ENCODE measurements at places on chromosomes 4 and X. TPM values are rescaled to one million over a fixed set of nuclear protein-coding genes. Genes with fewer than 3 reads are reported as not detected.

Gene FATE1
- total RNA-seq: not detected

Gene CCDC160
- total RNA-seq: 2.4 TPM

Gene TMEM175
- 3.0 TPM for total RNA-seq

Gene PPEF1
- 0.34 TPM for total RNA-seq

Gene GNRHR
- total RNA-seq: not detected

Gene KLHL5
- total RNA-seq: 23.6 TPM

Gene SMARCAD1
- 59.4 TPM for total RNA-seq

Gene GPC4
- total RNA-seq: 225 TPM

Gene MAGEB17
- not detected for total RNA-seq

Gene AFF2
- 7.3 TPM for total RNA-seq

Gene GALNTL6
- total RNA-seq: 0.32 TPM

Gene RPL36A
- 309 TPM for total RNA-seq

Gene MEPE
- total RNA-seq: not detected

Gene HMGN5
- total RNA-seq: 23.9 TPM

Gene GASK1B
- not detected for total RNA-seq

Gene GCNA
- 0.95 TPM for total RNA-seq

Gene SMARCA1
- total RNA-seq: 54.4 TPM

Gene PRDM8
- 0.10 TPM for total RNA-seq

Gene BST1
- total RNA-seq: not detected

Gene ZCCHC4
- total RNA-seq: 10.8 TPM

Gene ARSJ
- total RNA-seq: 6.3 TPM

Gene VCX2
- not detected for total RNA-seq

Gene ITGB1BP2
- total RNA-seq: 5.2 TPM

Gene BBS7
- 20.5 TPM for total RNA-seq

Gene TLR10
- total RNA-seq: not detected

Gene DGKQ
- total RNA-seq: 9.3 TPM

Gene NWD2
- total RNA-seq: not detected

Gene PNMA5
- 0.11 TPM for total RNA-seq

Gene CT45A5
- total RNA-seq: not detected

Gene ADH1A
- total RNA-seq: not detected

Gene FOXP3
- 0.37 TPM for total RNA-seq

Gene UGT2B7
- total RNA-seq: not detected

Gene DRD5
- total RNA-seq: not detected

Gene CXCR3
- total RNA-seq: not detected

Gene L1CAM
- 38.7 TPM for total RNA-seq

Gene ZNF157
- total RNA-seq: 2.2 TPM

Gene GAGE1
- not detected for total RNA-seq

Gene ERVMER34-1
- total RNA-seq: 34.3 TPM

Gene HEPH
- total RNA-seq: 41.4 TPM

Gene NDUFC1
- total RNA-seq: 62.0 TPM

Gene PASD1
- total RNA-seq: not detected

Gene FABP2
- total RNA-seq: not detected

Gene COPS4
- 32.5 TPM for total RNA-seq

Gene RNF150
- 4.8 TPM for total RNA-seq

Gene ATP2B3
- 0.19 TPM for total RNA-seq
